GM13976 (cell line): ENCODE measurements at places on chromosomes 2 and 18.
A peak's percentile ranks its signal among the peaks of the same experiment; 100 is the strongest.

DNA sequence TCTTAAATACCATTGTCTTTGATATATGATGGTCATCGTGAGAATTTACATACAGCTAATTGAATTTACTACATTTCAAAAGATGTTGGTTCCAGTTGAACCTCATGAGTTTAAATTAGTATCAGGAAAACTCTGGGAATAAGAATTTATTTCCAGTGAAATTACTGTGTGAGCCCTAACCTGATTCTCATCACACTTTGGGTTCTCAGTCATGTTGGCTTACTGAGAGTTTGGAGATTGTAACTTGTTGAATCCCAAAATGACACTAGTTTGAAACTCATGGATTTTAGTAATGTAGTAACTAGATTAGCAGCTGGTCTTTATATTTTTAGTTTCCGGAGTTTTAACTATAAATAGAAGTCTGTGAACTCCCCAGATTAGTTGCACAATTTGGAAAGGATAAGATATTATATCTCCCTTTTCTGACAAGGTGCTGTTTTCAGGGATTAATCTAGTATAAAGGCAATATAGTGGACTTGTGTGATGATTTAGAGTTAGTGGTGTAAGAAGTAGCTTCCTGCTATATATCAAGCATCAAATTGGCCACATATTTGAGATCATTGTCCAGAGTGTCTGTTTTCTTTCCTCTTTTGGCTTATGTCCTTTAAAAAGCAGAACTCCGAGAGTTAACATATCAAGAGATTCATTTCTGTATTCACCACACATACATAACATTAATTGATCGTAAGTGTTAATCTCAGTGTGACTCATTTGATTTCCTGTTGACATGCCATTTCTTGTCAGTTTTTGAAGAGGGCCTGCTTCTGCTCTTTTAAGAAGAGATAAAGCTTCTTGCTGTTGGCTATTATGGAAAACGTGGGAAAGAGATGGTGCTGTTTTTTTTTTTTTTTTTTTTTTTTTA is 15.7 kb downstream of the NDUFV2 start:
- DNase-seq, result peak; percentile 24

GRCh38 chr2:67633212-67633856 is 236.2 kb downstream of the ETAA1 start:
- no peak for DNase-seq

DNA sequence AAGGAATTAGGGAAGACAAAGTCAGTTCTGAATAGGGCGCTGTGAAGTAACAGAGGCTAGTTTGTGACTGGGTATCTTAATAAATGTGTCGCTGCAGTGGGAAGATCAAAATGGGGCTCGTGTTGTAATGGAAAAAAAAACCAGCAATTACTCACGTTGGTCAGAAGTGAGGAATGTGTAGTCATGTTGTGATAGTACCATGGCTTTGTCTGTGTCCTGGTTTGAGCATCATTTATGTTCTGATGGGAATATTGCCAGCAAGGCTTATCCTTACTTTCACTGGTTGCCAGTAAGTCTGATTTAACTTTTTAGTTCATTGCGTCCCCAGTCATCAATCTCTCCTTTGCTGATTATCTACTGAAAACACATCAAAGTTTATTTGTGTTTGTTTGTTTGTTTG is 467.6 kb downstream of the NYAP2 start:
- no peak for DNase-seq

- no peak for DNase-seq
Measured at GRCh38 chr18:51563396-51563795, 365.9 kb upstream of the MEX3C start.

DNA sequence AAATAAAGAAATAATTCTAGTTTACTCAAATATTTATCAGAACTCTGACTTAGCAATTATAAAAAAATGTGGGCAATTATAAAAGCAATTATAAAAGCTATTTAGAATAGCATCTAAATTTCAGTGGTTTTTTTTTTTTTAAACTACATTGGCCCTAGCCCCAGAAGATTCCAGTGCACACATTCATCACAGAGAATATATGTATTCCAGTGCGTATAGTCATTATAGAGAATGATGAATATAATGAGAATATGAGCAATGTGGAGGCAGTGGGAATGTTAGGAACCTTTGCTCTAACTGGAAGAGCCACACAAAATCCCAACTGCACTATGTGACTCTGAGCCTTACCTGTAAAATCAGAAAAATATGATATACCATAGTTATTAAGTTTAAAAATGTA is 10.5 kb downstream of the MAP3K2 start:
- DNase-seq, result no peak

GRCh38 chr2:213157242-213157641 is 5.8 kb upstream of the IKZF2 start:
- peak; percentile 57 for DNase-seq

GRCh38 chr2:128399690-128400291 is 81.1 kb upstream of the HS6ST1 start:
- DNase-seq, result no peak

GRCh38 chr2:119735565-119735964 is 24.2 kb upstream of the PTPN4 start:
- DNase-seq, result no peak

DNA sequence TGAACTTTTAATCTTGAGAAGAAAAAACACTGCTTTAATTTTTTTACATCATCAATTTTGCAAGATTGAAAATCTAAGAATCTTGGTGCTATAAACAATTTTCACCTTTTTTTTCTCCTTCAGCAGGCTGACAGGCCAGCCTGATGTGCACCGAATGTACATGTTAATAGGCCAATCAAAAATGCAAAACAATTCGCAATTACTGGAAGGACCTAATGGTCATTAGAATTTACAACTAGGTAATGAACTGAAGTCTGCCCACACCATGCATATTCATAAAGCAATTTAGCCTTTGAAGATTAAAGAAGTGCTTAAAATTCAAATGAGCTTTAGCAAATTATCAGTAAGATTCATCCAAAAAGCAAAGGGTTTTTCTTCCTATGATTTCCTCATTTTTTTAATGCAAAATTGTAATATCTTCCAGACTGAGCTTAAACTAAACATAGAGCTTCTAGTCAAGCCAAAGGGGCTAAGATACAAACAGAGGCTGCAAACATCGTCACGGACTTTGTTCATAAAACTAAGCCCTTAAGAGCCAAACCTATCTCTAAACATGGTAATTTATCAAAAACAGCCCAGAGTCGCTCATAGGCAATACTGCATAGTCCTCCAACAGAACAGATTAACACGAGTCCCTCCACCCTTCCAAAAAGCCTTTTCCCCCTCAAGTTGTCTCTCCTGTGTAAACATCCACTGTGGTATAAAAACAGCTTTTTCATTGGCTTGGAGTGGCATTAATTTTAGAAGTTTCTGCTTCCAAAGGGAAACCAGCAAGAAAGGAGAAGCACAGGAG is 18.4 kb downstream of the BCL11A start:
- no peak for DNase-seq

DNA sequence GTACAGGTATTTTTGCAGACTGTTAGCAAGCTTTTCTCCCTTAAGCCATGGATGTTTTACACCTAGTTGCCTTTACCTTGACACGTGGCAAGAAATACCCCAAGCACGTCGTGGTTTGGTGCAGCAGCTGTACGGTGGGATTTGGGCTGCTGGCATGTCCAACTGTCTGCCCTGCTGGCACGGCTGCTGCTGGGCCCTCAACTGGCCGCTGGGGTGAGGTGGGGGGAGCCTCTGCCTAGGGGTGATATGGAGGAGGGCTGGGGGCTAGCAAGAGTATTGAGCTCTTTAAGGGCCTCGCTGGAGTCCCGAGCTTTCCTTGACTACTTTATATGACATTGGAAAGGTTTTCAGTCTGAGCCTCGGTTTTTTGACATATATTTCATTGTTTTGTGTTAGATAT is 41.6 kb downstream of the LPIN1 start:
- no peak for DNase-seq

- no peak for DNase-seq
Measured at GRCh38 chr2:165471349-165471950, 2.0 kb downstream of the CSRNP3 start.

- no peak for DNase-seq
Measured at GRCh38 chr2:120957905-120958304, 222.2 kb downstream of the GLI2 start.

GRCh38 chr2:120330946-120331822 is 14.8 kb upstream of the INHBB start:
- no peak for DNase-seq

GRCh38 chr2:136510244-136510643 is 255.1 kb upstream of the THSD7B start:
- DNase-seq, result no peak

DNA sequence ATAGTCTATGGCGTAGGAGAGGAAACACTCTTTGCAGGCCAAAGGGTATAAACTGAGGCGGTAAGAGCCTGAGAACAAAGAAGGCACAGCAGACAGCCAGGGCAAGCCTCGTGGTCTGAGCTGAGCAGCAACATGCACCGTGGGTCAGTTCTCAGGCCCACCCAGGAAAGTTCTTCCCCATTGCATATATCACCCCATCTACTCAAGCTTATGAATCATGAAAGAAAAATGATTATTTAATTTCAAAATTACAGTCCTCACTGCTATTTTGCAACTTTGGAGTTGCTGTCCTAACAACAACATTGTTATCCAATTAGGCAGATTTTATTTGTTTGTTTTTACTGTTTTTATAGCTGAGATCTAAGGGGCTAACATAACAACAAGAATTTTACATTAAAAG is 54.7 kb upstream of the RIOK3 start:
- no peak for DNase-seq

DNA sequence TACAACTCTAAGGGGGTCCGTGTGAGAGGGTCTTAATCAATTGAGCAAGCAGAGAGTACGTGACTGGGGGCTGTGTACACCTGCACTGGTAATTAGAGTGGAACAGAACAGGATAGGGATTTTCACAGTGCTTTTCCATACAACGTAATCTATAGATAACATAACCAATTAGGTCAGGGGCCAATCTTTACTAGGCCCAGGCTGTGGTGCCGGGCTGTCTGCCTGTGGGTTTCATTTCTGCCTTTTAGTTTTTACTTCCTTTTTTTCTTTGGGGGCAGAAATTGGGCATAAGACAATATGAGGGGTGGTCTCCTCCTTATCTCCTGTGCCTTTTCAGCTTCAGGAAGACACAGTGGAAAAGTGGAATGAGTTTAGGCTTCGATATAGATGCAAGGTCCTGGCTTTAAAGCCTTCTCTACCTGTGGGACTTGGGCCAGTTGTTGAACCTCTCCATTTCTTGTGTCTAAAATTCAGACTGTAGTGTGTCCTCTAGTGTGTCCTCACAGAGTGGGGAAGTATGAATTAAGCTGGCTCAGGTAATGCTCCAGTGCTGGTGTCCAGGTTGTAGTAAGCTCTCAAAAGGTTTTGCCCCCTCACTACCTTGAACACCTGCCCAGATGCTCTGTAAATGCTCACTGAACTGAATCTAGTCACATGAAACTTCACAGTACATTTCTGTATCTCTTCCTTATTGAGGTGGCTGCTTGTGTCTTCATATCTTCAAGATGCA is 422.8 kb downstream of the SETBP1 start:
- no peak for DNase-seq

DNA sequence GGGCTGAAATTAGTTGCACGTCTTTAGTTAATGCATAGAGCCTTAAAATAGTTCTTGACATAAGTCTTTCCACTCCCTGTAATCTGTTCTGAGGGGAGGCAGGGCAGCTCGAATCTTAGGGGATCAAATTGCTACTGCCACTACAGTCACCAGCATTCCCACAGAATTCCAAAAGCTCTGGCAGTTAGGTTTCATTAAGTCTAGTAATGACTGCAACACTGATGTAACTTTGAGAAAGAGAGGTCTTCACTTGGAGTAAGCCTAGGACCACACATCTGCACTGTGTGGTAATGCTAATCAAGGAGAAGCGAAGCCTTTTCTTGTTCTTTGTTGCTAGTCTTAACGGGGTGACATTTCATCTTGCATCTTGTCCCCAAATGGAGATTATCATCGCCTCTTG is 19.3 kb upstream of the NCK2 start:
- DNase-seq, result no peak

DNA sequence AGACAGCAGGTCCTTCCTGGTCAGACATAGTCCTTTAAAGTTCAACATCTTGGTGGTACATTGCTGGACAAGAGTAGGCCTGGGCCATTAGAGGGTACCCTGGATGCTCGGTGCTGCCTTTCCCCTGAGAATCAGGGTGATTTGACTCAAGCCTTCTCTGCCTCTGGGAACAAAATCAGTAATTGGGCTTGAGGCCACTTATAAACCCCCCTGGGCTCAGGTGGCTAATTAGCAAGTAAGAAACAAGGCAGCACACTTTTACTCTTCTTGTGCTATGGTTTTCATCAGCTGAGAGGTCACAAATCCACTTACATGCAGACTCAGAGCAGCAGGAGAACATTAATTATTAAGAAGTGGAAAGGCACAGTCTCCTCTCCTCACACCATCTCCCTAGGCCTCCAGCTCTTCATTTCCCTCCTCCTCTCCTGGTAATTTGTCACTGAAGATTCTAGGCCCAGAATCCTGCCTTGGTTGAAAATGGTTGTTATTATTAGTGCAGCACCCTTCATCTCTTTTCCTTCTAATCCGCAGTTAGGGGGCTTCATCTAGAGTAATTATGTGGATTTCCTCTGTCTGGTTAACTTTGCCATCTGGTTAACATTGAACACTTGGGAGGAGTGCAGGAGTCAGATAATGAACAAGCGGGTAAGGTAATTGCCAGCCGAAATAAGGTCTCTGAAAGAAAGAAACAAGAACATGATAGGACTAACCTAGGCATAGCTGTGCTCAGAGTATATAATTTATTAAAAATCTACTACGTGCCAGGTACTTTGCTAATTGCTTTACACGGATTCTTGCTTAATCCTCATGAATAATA is 29.7 kb upstream of the CASP10 start:
- no peak for DNase-seq

- DNase-seq, result no peak
Measured at GRCh38 chr2:9508931-9509330, 34.6 kb downstream of the IAH1 start.

DNA sequence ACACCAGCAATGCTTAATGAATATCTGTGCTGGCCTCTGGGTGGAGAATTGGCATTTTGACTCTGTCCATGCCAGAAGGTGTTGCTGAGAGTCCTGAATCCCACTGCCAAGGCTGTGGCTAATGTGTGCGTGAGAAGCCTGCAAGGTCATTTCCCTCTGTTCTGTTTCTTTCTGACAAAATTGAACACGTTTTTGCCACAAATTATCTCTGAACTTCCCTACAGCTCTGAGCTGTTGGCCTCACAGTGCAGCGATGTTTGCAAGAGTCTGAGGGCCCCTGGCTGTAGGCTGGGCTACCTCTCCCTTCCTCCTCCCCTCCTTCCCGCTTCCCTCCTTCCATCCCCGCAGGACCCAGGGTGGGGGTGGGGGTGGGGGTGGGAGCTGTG is 154.1 kb upstream of the HS6ST1 start:
- DNase-seq, result peak; percentile 45

DNA sequence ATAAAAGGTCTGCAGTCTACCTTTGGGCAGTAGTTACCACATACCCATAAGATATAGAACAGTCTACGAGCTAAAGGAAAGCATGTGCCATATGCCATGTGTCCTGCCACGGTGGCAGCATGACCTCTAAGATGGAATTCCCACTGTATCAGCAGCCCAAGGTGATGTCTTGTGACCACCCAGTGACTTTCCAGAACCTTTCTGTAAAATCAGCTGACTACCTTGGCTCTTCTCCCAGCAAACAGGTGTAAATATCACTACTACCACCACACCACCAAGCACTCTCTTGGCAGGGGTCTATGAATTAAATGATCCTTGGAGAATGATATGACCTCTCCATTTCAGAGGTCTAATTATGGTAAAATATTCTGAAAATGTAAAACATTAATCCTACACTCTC is 99.6 kb downstream of the METTL8 start:
- DNase-seq, result no peak
